ENCODE measurements at places on chromosomes 16 and 17. TPM values are rescaled to one million over a fixed set of nuclear protein-coding genes. Genes with fewer than 3 reads are reported as not detected.

The SP6 gene
- total RNA-seq, result 3.9 TPM

- no peak for DNase-seq
- H3K27ac ChIP-seq, result no peak overlapping the region
- no peaks in the 10 kb centered on the region for H3K36me3 ChIP-seq
- H3K4me3 ChIP-seq, result no peak overlapping the region
- no peaks in the 10 kb centered on the region for H3K4me1 ChIP-seq
- no peaks in the 10 kb centered on the region for H3K27me3 ChIP-seq
Measured at GRCh38 chr16:61858988-61859387, 177.2 kb downstream of the CDH8 start.

DNA sequence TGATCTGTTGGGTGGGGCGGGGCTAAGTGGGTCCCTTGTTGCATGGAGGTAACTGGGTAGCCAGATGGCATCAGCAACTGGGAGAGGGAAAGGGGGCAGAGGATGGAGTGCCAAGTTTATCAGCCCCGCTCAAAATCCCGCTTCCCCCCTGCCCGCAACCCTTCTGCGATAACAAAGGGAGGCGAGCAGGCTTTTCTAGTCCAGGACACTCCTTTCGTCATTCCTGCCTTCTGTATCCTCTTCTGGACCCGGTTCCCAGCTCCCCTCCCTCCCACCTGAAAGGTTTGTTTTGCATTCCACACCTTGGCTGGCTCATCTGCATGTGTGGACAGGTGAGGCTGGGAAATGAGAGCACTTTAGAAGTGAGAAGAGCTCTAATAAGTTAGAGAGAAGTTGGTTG, 53.3 kb downstream of the HLF start:
- peaks cover 5% of the 10 kb centered on the region for H3K36me3 ChIP-seq
- no peak for DNase-seq
- no peaks in the 10 kb centered on the region for H3K27me3 ChIP-seq
- H3K4me3 ChIP-seq, result no peak overlapping the region
- H3K4me1 ChIP-seq, result peaks cover 26% of the 10 kb centered on the region

The PABPN1L gene
- not detected for total RNA-seq

DNA sequence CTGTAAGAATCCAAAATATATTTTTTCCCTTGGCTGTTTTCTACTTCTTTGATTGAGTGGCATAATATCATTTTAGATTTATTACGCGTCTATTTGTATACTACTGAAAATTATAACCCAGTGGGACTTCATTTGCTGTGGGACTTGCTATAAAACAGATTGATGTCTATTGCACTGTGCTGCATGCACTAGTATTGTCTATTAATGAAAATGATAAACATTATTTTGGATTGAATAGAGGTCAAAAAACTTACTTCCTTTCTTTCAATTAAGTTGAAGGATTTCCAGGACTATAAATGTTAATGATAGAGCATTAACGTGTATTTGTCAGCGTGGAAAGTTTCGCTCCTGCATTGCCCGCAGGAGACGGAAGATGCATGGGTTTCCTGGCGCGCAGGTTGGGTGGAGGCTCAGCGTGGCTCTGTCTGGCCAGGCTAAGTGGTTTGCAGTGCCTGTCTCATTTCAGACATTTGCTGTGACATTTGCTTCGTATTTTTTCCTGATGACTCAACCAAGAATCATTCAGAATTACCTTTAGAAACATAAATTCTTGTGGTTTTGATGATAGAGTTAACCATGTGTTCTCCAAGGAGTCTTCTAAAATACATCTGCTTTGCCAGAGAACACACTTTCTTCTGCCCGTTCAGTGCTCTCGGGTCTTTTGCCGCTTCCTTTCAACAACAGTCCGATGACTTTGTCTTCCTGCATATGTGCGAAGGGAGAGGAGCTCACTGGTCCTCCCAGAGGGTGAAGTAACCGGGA, 216.7 kb downstream of the RPTOR start:
- H3K27ac ChIP-seq, result no peak overlapping the region
- DNase-seq, result no peak
- H3K4me3 ChIP-seq, result no peak overlapping the region

GRCh38 chr17:21368545-21369246, 7.5 kb upstream of the KCNJ12 start:
- DNase-seq, result no peak
- H3K4me3 ChIP-seq, result no peak overlapping the region
- no peaks in the 10 kb centered on the region for H3K27me3 ChIP-seq
- no peaks in the 10 kb centered on the region for H3K36me3 ChIP-seq
- no peak overlapping the region for H3K27ac ChIP-seq

The ADAP2 gene
- total RNA-seq, result 14.0 TPM

DNA sequence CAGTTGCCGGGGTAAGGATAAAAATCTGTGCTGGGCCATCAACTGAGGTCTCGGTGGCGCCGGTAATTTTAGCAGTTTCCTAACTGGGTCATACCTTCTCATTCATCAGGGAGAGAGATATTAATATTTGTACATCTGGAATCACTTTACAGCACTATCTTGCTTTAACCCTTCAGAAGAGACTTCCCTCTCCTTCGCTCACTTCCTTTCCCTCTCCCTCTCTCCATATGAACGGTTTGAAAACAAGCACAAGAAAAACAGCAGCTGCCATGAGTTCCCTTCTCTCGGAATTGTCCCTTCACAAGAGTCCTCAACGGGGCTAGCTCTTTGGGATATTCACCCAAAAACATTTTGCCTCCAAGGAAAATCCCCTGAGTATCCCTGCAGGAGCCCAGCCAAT, 144.3 kb upstream of the NOG start:
- DNase-seq, result no peak
- no peaks in the 10 kb centered on the region for H3K27me3 ChIP-seq
- no peaks in the 10 kb centered on the region for H3K4me1 ChIP-seq
- H3K4me3 ChIP-seq, result no peak overlapping the region
